IgD-negative memory B cell (primary cell): ENCODE measurements at places on chromosomes 7 and 10. TPM values are rescaled to one million over a fixed set of nuclear protein-coding genes. Genes with fewer than 3 reads are reported as not detected.

AGR2 gene
- not detected for polyA plus RNA-seq

TBXAS1 gene
- 16.7 TPM for polyA plus RNA-seq

OR2A25 gene
- not detected for polyA plus RNA-seq

LDB3 gene
- 0.13 TPM for polyA plus RNA-seq

FERD3L gene
- not detected for polyA plus RNA-seq

PKD2L1 gene
- not detected for polyA plus RNA-seq

FBXL13 gene
- 0.15 TPM for polyA plus RNA-seq
